ENCODE measurements at places on chromosomes 3 and 15. TPM values are rescaled to one million over a fixed set of nuclear protein-coding genes. Genes with fewer than 3 reads are reported as not detected.

The CALML4 gene
- total RNA-seq: 17.4 TPM

The OTOL1 gene
- not detected for total RNA-seq

The GATM gene
- 79.5 TPM for total RNA-seq

The P2RY1 gene
- 2.2 TPM for total RNA-seq

The RABL3 gene
- total RNA-seq: 30.1 TPM

Data from kidney (tissue), 22 donors.